ENCODE measurements at places on chromosomes 7 and 10.

DNA sequence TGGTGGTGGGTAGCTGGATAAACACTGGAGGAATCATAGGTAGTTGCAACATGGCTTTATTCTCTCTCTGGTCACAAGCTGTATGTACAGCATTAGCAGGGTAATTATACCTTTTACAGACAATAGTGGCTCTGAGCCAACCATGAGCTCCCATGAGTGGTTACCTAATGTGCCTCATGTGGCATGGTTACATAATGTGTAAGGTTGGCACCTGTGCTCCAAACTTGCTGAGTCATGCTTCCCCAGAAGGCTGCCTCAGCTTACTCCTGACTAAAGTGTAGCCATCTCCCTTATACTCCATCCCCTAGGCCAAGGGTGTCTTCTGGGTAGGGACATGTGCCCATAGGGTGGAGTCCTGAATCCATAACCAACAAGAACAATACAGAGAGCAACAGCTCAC is 345.3 kb upstream of the SEMA3C start:
- no peak for DNase-seq

- no peak for DNase-seq
Observed at GRCh38 chr10:97024168-97025073, 161.3 kb downstream of the SLIT1 start.

- DNase-seq: no peak
Observed at GRCh38 chr10:1735562-1735961, 1.8 kb downstream of the ADARB2 start.

DNA sequence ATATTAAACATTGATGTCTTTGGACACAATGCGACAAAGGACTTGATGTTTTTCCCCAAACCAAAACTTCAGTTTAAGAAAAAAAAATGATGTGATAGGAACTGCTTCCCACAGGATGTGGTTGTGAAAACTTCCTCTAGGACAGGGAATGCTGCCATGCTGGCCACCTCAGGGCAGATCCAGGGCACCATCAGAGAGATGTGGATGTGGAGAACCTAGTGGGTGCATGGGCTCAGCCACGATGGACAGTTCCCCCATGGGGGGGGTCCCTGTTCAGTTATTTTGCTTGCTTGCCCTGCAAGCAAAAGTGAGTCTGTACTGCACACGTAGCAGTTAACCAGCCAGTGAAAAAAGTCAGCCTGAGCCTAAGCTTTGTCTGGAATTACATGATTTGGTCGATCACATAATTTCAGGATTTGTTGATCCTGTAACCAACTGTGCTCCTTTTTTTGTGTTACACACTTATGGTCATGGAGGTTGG is 36.3 kb downstream of the LAMB4 start:
- DNase-seq: no peak

DNA sequence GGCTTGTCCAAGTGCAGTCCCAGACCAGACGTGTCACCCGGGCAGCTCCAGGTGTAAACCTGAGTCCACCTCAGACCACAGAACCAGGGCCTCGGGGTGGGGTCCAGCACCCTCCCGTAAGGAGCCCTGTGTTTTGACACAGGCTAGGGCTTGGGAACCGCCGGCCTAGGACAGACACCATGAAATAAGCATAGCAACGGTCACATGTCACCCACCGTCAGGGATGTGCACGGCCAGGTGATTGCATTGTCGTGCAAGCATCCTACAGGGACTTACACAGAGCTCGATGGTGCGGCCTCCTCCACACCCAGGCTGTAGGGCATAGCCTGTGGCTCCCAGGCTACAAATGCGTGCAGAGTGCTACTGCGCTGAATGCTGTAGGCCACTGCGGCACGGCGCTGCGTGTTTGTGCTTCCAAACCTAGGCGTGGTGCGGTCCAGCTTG is 10.6 kb downstream of the ZFAND2A start:
- DNase-seq: no peak
